Skeletal muscle cell (primary cell): ENCODE measurements at places on chromosomes 3 and 15.
A peak's percentile ranks its signal among the peaks of the same experiment; 100 is the strongest.

- no peak for DNase-seq
Observed at GRCh38 chr15:60536314-60536713, 57.4 kb upstream of the ICE2 start.

- DNase-seq: no peak
Observed at GRCh38 chr3:129238945-129239705, 10.3 kb upstream of the COPG1 start.

DNA sequence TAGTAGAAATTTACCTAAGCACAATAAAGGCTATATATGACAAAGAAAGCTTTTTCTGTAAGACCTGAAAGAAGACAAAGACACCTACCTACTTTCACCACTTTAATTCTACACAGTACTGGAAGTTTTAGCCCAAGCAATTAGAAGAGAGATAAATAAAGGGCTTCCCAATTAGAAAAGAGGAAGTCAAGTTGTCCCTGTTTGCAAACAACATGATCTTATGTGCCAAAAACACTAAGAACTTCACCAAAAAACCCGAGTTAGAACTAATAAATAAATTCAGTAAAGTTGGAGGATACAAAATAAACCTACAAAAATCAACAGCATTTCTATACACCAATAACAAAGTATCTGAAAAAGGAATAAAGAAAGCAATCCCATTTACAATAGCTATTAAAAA is 190.9 kb downstream of the NR2F2 start:
- no peak for DNase-seq

- no peak for DNase-seq
Observed at GRCh38 chr15:43209059-43209824, 11.6 kb downstream of the EPB42 start.

GRCh38 chr3:15290736-15291135 is 41.6 kb downstream of the SH3BP5 start:
- no peak for DNase-seq

DNA sequence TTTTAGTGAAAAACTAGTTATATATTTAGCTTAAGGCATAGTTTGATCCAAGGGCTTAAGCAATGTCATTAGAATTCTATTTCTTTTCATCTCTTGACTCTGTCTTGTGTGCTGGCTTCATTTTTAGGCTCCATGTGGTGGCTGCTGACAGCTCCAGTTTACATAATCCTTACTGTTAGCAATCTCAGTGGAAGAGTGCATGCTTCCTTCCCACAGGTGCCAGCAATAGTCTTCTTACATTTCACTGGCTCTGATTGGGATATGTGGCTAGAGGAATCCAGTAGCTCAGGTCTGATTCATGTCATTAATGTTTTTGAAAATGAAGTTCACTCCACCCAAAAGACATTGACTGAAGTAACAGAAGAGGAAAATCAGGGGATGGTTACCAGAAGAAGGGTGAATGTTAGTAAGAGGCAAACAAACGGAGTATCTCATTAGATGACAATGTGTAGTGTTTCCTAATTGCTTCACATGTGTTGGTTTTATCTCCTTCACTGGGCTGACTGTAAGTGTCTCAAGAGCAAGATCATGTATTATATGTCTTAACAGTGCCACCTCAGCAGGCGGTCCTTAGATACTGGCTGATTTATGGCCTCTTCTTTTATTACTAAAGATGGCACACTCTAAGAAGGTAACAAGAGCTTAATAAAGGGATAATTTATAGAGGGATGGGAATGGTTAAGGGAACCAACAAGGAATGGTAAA is 25.6 kb upstream of the TCF12 start:
- no peak for DNase-seq

DNA sequence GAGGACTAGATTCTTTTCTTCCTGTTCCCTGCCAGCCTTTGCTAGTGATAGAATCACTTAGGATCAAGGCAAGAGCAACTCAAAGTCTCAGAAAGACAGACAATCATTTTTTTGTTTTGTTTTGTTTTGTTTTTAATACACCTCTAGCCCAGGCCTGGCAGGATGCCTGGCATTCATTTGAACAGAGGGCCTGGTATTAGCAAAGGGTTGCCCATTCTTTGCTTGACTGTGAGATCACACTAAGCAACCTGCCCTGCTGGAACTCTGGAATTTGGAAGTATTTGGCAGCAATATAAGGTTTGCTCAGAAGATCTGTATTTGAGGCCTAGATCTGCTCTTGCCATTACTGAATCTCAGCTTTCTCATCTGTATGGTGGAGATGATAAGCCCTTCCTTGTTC is 21.8 kb upstream of the ATP13A5 start:
- no peak for DNase-seq

DNA sequence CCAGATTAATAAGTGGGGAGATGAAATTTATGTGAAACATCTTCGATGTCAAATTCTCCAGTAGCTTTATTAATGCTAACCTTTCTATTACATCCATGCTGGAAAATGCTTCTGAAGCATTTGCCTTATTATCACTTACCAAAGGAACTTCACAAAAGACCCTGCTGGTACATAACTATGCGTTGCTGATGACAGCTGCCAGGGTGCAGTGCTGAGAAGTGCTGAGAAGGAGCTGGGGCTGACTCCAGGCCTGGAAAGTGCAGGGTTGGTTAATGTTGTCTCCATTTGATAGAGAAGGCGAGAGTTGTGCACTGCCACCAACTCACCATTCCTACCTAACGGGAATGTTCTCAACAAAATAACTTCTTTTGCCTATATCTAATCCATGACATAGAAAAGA is 736.0 kb upstream of the NR2F2 start:
- no peak for DNase-seq

- no peak for DNase-seq
Observed at GRCh38 chr3:126127452-126127851, 43.5 kb upstream of the SLC41A3 start.

DNA sequence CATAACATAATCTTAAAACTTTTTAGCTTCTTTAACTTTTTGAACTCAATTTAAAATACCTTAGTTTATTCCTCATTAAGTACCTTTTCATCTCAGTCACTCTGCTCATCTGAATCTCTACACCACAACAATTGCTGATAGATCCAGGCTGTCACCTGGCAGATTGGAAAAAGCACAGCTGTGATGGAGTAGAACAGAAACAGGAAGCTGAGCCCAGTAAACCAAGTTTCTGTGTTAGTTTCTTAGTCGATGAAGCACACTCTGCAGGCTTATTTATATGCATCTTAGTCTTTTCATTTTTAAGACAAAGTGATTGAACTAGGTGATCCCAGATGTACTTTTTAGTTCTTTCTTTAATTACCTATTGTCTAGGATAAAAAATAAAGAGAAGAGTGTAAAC is 1398.0 kb upstream of the ALCAM start:
- DNase-seq: no peak

- DNase-seq: peak; percentile 100
Observed at GRCh38 chr15:36428102-36428845, 151.2 kb upstream of the CDIN1 start.

- DNase-seq: no peak
Observed at GRCh38 chr3:151813799-151814198, at the start of gene AADAC. TSS of gene AADAC (plus strand) at chr3:151814116. CDS start at chr3:151814163, 47 bp downstream.

GRCh38 chr3:127740136-127740915 is 67.6 kb downstream of the ABTB1 start:
- DNase-seq: no peak

DNA sequence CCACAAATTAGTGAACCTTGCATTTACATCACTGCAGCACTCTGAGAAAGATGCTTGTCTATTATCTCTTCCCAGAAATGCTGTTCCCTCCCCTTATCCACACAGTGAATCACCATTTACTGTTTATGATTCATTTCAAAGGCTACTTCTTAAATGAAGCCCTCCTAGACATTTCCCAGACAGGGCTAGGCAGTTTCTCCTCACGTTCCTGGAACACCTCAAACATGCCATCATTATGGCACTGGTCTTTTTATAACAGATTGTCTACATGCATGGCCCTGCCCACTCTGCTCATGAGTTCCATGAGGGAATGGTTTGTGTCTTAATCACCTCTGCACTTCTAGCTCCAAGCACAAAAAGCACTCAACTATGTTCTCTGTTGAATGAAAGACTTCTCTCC is 32.2 kb upstream of the TM2D3 start:
- DNase-seq: no peak

DNA sequence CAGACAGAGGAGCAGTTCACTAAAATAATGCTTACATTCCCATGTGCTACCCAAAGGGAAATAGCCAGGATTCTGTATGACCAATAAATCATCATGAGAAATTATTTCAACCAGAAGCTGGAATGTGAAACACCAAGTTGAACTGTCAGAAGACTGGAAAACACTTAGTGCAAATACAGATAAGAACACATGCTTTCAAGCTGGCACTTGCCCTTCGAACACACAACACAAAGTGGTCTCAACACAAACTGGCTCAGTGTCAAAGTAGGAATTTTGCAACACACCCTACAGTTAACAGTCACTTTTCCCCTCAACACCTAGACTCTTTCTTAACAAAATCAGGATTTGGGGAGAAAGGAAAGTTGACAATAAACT is 1.3 kb downstream of the FSD2 start:
- no peak for DNase-seq

GRCh38 chr3:127216415-127217261 is 23.7 kb downstream of the PRR23E start:
- no peak for DNase-seq

DNA sequence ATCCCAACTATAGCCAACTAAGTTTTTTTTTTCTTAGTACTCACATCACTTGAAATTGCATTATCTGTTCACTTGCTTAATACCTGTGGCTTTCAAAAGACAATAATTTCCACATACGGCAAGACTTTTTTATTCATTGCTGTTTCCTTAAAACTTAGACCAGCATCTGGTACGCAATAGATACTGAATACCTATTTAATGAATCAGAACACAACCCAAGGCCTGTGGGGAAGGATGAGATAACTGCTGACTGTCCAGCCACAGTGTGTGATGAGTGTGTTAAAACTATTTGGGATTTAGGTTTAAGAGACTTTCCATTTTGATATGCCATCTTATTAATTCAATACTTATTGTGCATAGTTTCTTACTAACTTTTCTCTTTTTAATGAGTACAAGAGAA is 988.7 kb downstream of the NTRK3 start:
- peak; percentile 52 for DNase-seq

GRCh38 chr15:71261909-71262308 is 146.6 kb downstream of the THSD4 start:
- DNase-seq: no peak

GRCh38 chr3:30319713-30320112 is 286.7 kb upstream of the TGFBR2 start:
- DNase-seq: peak; percentile 43

GRCh38 chr15:47987908-47988532 is 132.8 kb upstream of the SLC24A5 start:
- peak; percentile 26 for DNase-seq

- peak; percentile 14 for DNase-seq
Observed at GRCh38 chr15:36230776-36231175, 348.6 kb upstream of the CDIN1 start.

- DNase-seq: peak; percentile 56
Observed at GRCh38 chr3:162525771-162526170, 1029.2 kb downstream of the OTOL1 start.

GRCh38 chr3:40827942-40828688 is 303.4 kb downstream of the ZNF621 start:
- DNase-seq: no peak

- no peak for DNase-seq
Observed at GRCh38 chr3:23183731-23184130, 19.4 kb upstream of the UBE2E2 start.

GRCh38 chr3:153372326-153372725 is 210.3 kb downstream of the RAP2B start:
- peak; percentile 82 for DNase-seq

DNA sequence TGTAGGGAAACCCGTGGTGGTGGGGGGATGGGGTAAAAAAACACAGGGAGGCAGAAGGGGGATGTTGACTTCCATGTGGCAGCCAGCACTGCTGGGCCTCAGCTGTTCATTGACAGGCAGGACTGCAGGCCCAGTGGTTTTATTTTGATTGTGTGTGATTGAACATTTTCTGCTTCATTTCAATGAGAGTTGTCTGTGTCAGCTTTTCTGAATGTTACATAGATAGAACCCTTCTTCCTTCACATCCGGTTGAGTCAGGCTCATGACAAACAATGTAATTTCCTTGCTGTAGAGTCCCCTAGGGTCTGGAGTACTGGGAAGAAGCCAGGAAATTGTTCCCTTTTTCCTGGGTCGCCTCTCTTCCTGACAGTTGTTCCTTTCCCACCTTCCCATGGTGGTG is 8.2 kb upstream of the RPP25 start:
- DNase-seq: no peak

- DNase-seq: no peak
Observed at GRCh38 chr3:196708467-196708866, 3.6 kb downstream of the CEP19 start.

DNA sequence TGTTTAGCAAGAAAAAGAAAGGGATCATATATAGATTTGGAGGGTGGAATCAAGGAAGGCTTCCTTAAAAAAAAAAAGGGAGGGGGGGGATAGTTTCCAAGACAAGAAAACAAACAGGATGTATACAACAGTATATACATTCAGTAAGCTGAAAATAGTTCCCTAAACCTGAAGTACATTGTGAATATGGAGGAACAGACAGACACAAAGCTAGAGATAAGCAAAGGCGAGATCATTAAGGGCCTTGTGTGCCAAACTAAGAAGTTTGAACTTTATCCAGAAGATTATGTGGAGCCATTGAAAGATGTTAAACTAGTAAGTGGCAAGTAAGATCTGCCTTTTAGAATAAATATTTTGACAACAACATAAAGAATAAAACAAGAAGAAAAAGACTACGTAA is 93.3 kb upstream of the IMPG2 start:
- no peak for DNase-seq

DNA sequence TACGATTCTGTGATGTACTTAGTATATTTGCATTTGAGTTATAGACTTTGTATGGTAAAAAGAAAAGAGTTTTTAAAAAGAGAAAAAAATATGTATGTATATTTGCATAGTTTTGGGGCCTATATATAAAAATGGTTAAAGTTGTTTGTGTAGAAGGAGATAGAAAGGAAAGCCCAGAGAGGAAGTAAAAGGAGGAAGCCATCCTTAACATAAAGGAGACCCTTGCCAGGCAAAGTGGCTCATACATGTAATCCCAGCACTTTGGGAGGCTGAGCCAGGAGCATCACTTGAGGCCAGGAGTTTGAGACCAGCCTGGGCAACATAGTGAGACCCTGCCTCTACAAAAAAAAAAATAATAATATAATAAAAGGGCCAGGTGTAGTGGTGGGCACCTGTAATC is 8.4 kb downstream of the SNAP23 start:
- no peak for DNase-seq

- DNase-seq: no peak
Observed at GRCh38 chr3:16337856-16338540, 73.0 kb downstream of the OXNAD1 start.

GRCh38 chr15:68383161-68384074 is 48.5 kb downstream of the ITGA11 start:
- no peak for DNase-seq

DNA sequence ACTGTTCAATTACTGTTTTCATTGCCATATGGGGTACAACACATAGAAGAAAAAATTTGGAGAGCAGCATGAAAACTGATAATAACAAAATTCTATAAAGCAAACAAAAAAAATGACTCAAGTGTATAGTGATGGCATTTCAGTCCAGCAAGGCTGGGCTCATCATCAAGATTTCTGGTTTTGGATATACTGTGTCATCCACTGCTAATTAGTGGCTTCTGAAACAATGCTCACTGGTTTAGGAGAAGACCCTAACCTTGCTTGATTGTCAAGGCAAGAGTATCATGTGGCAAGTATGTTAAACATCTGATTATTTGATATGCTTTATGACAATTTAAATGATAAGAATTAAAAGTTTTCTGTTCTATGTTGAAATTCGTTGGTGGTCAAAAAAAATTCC is 96.9 kb downstream of the RFX7 start:
- no peak for DNase-seq

GRCh38 chr3:43773273-43774094 is 82.7 kb downstream of the ABHD5 start:
- no peak for DNase-seq

GRCh38 chr3:46284981-46285683 is 42.9 kb downstream of the CCR3 start:
- no peak for DNase-seq
